ENCODE measurements at places on chromosomes 4 and X.

DNA sequence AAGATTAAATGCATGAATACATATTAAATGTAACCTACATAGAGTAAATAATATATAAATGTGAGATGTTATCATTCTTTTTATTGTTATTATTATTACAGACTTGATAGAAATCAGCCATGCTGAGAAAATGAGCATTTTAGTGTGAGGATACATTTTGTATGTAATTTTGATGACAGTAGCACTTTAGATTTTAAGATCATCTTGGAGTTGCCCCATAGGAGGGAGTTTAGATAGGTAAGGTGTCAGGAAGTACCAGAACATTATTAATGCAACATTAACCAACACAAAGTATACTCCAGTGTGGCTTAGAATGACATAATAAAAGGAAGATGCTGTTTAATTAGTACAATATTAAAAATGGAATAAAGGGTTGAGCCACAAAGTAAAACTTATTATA, 8.4 kb downstream of the TMPRSS11A start:
- DNase-seq, result no peak

- no peak for DNase-seq
Measured at GRCh38 chr4:7300711-7301095, 108.4 kb downstream of the SORCS2 start.

GRCh38 chr4:186499467-186499866, 55.9 kb downstream of the MTNR1A start:
- DNase-seq, result no peak

DNA sequence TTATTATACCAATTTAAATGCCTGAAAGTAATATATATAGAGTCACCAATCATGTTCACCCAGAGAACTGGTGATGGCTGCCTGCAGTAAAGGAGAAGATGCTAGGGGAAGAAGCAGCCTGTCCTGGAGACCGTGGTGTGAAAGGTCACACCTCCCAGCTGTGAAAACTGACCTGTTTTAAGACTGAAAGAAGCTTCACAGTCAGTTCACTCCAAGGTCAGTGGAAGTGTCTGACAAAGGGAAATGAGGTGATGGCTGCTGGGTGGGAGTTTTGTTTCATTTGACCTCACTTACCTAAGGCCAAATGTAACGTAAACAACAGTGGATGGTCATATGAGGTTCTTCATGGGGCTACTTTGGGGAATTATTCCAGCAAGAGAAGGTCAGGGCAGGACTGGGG, 352.1 kb upstream of the GATB start:
- no peak for DNase-seq

GRCh38 chrX:50577326-50577725, 106.7 kb upstream of the DGKK start:
- DNase-seq, result no peak

DNA sequence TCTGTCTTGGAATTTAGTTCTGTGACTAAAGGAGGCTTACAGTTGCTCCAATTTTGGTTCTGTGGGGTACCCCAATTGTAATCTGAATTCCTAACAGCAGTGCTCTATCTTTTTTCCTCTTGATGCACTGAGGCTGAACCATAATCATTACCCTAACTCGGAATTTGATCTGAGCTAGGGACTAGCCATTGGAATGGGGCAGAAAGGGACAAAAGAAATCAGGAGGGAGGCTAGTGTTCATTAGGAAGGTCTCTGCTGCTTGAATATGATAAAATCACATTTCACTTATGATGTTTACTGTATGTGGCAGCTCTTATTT, 2.7 kb downstream of the KLF3 start:
- DNase-seq, result no peak

DNA sequence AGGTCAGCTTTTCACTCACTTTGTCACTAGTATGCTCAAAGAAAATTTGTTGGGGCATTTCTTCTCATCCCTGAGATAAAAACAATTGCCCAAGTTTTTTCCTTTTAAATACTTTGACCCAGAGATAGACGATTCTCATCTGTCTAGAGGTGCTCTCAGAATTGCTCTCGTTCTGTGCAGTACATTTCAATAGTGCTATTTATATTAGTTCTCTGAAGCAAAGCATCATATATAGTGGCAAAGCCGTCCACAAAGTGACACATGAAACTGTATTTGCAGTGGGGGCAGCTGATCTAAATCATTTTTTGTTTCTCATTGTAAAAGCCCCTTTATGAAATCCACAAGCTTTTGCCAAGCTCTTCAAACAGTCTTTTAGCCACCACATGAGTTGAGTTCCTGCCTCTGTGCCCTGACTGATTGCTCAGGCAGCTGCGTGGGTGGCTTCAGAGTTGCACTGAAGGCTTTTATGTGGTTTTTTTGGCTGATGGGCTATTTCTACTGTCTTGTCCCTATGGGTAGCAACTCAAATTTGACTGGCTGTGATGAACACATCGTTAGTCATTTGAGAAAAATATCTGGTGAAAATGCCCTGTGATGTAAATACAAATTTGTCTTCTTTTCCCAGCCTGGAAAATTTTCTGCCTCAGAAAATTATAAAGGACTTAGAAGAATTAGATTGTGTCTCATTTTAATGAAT, 119.1 kb upstream of the OTUD4 start:
- peak; percentile 14 for DNase-seq
